ENCODE measurements at places on chromosomes 2 and 18. TPM values are rescaled to one million over a fixed set of nuclear protein-coding genes. Genes with fewer than 3 reads are reported as not detected.

Gene CD8B
- 0.71 TPM for total RNA-seq

Gene GATA6
- total RNA-seq = 0.88 TPM

Gene SLC23A3
- total RNA-seq = 1.3 TPM

Gene CYP26B1
- total RNA-seq = 12.8 TPM

Gene SERPINB3
- total RNA-seq = not detected

Gene SOWAHC
- 17.9 TPM for total RNA-seq

Gene MAP2
- 267 TPM for total RNA-seq

Gene MBP
- total RNA-seq = 20.1 TPM
